ENCODE measurements at places on chromosomes 16 and 17.

- no peak for DNase-seq
These were observed 1.8 kb downstream of the GGNBP2 start for GRCh38 chr17:36546418-36547093.

DNA sequence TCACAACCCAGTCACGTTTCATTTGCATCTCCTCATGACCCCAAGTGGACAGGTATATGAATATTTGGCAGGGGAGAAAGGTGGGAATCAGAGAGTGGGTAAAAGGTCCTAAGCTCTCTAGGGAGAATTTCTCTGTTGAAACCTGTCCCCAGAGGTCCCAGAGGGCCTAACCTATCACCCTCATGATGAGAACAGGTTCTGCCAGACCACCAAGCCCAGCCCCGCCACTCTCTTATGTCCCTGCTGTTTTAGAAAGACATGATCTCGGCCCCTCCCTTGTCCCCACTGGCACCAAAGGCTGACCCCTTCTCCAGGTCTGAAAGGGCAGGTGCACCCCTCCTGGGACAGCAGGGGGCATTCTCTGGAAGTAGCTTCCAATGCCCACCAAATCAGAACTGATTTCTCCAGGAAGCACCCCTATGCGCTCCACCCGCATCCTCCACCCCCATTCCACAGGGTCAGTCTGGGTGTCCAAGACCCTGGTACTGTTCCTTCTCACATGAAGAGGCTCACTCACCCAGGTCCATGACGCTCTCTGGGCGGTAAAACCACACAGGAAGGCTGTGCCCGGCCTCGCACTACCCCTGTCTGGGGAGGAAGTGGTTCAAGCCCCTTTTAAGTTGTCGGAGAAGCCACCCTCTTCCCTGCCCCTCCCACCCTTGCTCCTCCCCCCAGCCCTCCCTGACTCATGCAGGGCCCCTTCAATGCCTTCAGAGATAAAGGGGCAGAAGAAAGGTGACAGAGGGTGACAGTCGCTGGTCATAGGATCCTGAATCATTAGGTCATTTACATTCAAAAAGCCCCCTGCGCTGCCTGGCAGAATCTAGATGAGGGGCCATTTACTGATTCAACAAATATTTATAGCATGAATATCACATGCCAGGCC, at the start of gene CCR7:
TSS of gene CCR7 (minus strand) at position 590 of the 886 bp plus-strand sequence. CDS start at position 527, 63 bp downstream.
- peak; percentile 72 for DNase-seq

GRCh38 chr16:31561426-31562233, 33.9 kb downstream of the AHSP start:
- no peak for DNase-seq

DNA sequence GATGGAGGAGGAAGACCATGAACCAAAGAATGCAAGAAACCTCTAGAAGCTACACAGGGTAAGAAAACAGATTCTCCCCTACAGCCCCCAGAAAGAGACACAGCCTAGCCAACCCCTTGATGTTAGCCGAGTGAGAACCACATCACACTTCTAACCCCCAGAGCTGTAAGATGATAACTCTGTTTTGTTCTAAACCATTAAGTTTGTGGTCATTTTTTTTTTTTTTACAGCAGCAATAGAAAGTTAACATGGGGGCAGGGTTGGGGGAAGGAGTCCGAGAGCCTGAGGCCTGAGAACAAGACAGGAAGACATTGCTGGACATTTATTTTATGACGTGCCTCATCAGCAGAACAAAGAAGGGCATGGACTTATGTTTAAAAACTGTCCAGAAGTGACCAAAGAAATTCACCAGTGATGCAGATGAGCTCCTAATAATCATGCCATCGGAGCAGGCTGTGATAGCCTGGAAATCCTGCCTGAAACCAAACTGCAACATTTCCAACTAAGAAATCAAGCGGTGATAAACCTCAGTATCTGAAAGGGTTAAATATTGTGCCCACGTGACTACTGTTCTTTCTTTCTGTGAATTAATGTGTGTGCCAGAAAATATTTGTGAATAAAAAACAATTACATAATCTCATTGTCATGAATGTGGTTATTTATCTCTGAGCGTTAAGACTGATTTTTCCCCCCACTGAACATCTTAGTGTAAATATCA, 1.1 kb downstream of the ABCA9 start:
- no peak for DNase-seq

DNA sequence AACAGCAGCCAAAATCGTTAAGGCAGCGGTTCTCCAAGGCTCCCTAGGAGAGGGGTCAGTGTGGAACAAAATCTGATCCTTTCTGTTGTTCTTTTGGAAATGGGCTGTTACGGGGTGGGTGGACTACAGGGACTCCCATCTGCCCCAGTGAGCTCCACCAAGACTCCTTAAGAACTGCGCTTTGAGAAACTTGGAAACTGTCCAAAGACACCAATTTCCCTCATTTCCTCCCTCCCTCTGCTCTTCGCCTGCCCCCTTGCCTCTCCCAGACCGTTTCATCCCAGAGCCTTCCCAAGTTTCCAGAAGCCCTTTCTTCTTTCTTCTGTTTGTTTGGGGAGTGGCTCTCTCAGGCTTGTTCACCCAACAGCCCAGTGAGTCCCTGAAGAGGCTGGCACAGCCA, 205.4 kb downstream of the COPRS start:
- no peak for DNase-seq

DNA sequence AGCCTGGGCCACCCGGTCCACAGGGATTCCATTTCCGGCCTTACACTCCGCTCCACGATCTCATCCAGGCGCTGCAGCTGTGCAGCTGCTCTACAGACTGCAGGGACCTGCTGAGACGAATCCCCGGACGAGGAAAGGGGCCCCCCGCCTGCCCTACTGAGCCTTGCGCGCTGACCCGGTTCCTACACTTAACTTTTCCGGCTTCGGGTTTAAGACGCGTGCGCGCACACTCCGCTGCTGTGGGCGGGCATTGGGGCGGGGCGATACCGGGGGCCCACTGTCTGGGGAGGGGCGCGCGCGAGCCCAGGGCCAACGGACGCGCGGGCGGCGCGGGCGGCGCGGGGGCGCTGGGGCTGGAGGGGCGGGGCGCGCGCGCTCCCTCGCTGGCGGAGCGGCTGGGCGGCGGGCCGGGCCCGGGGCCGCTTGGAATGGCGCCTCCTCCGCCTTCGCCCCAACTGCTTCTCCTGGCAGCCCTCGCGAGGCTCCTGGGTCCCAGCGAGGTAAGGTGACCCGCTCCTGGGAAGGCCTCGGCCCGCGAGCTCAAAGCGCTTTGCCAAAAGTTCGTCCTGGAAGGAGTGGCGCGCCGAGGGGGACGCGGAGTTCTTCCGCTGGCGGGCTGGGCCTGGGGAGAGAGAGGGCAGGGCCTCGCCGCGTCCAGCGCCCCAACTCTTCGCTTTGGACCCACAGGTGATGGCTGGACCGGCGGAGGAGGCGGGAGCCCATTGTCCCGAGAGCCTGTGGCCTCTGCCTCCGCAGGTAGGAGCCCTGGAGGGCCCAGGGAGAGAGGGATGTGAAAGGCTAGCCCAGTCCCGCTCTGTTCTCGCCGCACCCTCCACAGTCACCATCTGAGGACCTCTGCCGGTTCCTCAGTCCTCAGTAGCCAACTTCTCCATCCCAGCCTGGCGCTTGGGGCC, at the start of gene TP53I13:
TSS of gene TP53I13 (plus strand) at position 371 of the 914 bp plus-strand sequence. CDS start at position 429, 58 bp downstream.
- peak; percentile 88 for DNase-seq

- no peak for DNase-seq
These were observed 33.6 kb downstream of the PIGL start for GRCh38 chr17:16250635-16251034.

GRCh38 chr16:69474408-69474807, 50.0 kb downstream of the CYB5B start:
- DNase-seq = no peak

GRCh38 chr16:30485818-30486436, 13.4 kb downstream of the ITGAL start:
- DNase-seq = no peak

- no peak for DNase-seq
These were observed 746.4 kb downstream of the CDH11 start for GRCh38 chr16:64375391-64375980.

GRCh38 chr16:49699841-49700175, 156.1 kb downstream of the ZNF423 start:
- DNase-seq = no peak

DNA sequence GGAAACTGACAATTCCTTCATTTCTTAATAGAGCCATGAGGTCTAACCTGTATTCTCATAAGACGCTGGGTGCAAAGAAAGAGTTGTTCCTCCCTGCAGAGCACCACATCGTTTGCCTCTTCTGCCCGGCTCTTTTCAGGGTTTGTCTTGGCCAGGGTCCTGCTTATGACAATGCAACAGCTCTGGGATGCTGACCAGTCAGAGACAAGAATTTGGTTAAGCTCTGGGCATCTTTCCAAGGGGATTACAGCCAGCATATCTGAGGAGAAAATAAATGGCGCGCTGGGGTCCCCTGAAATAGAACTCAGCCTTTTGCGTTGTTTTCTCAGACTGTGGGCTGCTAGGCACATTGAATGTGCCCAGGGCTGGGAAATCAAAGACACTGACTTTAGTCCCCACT, 128.6 kb downstream of the SHISA6 start:
- no peak for DNase-seq

GRCh38 chr17:8412089-8412488, 14.5 kb upstream of the RNF222 start:
- DNase-seq = no peak

- DNase-seq = peak; percentile 79
These were observed 207.0 kb downstream of the MSI2 start for GRCh38 chr17:57463103-57463885.

GRCh38 chr17:39995438-39995837, 14.8 kb downstream of the PSMD3 start:
- DNase-seq = no peak

- no peak for DNase-seq
These were observed 66.2 kb downstream of the NQO1 start for GRCh38 chr16:69660166-69660565.

- DNase-seq = no peak
These were observed 1.0 kb upstream of the KRTAP4-2 start for GRCh38 chr17:41178843-41179616.

- no peak for DNase-seq
These were observed 5.9 kb downstream of the CCDC154 start for GRCh38 chr16:1438229-1439057.

GRCh38 chr17:80790021-80790765, 201.4 kb upstream of the CHMP6 start:
- DNase-seq = no peak

GRCh38 chr16:31286421-31287032, 26.8 kb downstream of the ITGAM start:
- DNase-seq = no peak

DNA sequence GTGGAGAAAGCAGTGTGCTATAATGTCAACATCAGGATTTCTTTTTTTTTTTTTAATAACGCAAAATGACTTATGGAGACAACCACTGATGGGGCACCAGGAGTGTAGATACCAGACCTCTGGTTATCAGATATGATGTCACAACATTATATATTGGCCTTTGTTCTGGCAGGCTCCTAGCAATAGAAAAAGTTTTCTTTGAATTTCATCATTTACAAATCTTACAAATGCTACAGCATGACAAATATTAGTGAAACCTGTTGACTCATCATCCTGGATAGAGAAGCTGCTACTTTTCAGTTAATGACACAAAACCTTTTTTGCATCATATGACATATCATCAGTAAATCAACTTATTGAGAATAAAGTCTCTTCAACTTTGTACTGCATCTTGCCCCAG, 6.1 kb downstream of the THUMPD1 start:
- DNase-seq = no peak

- no peak for DNase-seq
These were observed 933 bp upstream of the ATXN7L3 start for GRCh38 chr17:44200478-44201155.

DNA sequence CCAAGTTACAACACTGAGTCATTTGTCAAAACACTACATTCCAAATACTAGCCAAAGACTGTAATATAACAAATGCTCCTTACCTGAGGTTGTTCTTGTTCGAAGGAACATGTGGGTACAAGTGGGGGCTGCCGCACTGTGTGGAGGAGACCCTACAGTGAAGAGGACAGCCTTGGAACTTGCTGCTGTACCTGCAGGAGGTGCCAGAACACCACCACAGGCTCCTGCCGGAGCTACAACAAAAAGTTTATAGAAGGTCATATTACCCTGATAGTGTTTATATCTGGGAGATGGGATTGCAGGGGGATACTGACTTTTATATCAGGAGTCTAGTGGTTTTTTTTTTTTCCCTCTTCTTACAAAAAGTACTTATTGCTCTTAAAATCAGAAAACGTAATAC, 37.8 kb upstream of the ALDH3A1 start:
- DNase-seq = no peak

GRCh38 chr16:51952500-51952899, 594.4 kb downstream of the TOX3 start:
- DNase-seq = no peak

- DNase-seq = no peak
These were observed 335 bp downstream of the TMEM11 start for GRCh38 chr17:21213638-21214014.

- peak; percentile 64 for DNase-seq
These were observed 45.2 kb downstream of the MYH13 start for GRCh38 chr17:10327640-10328039.

- no peak for DNase-seq
These were observed 70.4 kb downstream of the IL21R start for GRCh38 chr16:27472091-27473020.

GRCh38 chr16:48231727-48232492, 12.2 kb upstream of the LONP2 start:
- no peak for DNase-seq

DNA sequence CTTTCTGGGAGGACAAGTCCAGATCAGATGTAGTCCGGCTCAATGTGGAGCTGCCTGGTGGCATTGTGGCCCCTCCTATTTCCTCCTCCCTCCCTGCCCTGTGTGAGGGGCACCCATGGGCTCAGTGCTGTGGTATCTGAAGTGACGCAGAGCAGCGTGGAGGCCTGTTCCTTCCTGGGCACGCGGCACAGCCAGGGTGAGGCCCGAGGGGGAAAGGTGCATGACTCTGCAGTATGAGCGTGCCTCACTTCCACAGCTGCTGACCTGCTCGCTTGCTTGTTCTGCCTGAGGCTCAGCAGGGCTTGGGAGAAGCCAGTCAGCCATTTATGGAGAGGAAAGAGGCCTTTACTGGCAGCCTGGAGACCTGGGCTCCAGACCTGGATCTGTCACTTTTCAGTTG, 11.7 kb downstream of the TMEM238L start:
- no peak for DNase-seq

DNA sequence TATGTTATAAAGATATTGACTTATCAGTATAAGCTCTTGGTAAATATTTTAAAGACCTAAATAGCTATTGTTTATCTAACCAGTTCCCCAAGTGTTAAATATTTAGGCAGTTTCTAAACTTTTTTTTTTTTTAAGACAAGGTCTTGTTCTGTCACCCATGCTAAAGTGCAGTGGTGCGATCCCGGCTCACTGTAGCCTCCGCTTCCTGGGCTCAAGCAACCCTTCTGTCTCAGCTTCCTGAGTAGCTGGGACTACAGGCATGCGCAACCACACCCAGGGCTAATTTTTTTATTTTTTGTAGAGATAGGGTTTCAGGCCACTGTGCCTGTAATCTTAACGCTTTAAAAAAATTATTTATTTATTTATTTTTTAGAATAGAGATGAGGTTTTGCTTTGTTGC, 43.5 kb downstream of the SNX29 start:
- DNase-seq = no peak

- DNase-seq = no peak
These were observed 3.0 kb downstream of the RHBDF2 start for GRCh38 chr17:76497979-76498875.

- DNase-seq = no peak
These were observed 968 bp downstream of the CEP112 start for GRCh38 chr17:66190738-66191592.
